ENCODE measurements at places on chromosomes 11 and 22. TPM values are rescaled to one million over a fixed set of nuclear protein-coding genes. Genes with fewer than 3 reads are reported as not detected.
A peak's percentile ranks its signal among the peaks of the same experiment; 100 is the strongest.

DNA sequence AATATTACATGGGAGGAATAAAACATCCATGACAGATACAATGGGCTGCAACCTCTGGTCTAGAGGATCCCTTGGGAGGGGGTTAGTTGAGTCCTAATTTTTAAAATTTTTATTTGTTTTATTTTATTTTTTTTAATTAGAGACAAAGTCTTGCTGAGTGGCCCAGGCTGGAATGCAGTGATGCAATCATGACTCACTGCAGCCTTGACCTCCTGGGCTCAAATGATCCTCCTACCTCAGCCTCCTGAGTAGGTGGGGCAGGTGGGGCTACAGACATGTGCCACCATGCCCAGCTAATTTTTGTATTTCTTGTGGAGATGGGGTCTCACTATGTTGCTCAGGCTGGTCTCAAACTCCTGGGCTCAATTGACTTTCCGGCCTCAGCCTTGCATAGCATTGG lies 43.1 kb downstream of the FDX1 start:
- DNase-seq = no peak

DNA sequence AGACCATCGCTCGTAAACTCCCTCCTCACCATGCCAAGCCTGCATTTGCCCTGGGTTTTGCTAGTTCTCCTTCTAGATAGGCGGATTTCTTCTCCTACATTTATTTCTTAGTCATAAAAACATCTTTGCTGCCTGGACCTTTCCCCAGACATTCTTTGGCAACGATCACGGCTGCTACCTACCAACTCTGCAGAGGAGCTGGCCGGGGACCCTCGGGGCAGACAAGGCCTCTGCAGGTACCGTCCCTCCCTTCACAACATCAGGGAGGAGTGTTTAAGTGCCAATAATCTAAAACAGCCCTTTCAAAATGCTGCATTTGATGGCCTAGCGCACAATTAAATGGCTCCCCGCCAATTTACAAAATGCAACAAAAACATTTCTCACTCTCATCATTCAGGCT lies 34.4 kb downstream of the BRD1 start:
- DNase-seq = no peak

- DNase-seq = no peak
Observed at GRCh38 chr11:34911676-34912075, 4.5 kb downstream of the APIP start.

DNA sequence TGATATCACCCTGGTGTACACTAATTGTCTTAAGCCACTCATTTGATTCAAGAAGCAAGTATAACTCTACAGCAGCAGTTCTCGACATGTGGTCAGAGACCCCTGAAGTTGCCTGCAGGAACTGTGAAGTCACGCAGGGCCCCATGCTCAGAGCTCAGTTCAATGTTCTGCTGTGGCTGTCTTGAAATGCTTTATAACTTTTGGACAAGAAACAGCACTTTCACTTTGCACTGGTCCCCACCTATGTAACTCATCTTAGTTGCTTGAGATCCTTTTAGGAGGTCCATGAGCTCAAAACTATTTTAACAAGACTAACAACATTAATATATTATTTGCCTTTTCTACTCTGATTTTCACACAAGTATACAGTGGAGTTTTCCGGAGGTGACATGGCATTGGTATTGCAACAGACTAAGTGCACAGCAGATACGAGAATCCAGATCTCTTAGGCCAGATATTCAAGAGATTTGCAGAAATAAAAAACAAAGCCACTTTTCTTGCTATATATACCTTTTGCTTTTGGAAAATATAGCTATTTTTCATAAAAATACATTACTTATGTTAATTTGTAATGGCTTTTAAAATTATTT lies 64.8 kb downstream of the PRR5L start:
- DNase-seq = no peak

GRCh38 chr11:6354651-6355485 lies 34.6 kb upstream of the CAVIN3 start:
- DNase-seq = no peak

DNA sequence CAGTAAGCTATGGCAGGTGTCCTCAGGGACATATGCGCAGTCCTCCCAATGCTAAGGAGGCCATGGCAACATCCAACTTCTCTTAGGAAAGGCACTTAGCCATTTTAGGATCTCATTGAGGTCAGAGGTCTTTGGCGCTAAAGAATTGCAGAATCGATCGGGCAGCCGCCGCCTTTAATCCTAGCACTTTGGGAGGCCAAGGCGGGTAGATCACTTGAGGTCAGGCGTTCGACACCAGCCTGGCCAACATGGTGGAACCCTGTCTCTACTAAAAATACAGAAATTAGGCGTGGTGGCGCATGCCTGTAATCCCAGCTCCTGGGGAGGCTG lies 1.2 kb upstream of the CHID1 start:
- no peak for DNase-seq

DNA sequence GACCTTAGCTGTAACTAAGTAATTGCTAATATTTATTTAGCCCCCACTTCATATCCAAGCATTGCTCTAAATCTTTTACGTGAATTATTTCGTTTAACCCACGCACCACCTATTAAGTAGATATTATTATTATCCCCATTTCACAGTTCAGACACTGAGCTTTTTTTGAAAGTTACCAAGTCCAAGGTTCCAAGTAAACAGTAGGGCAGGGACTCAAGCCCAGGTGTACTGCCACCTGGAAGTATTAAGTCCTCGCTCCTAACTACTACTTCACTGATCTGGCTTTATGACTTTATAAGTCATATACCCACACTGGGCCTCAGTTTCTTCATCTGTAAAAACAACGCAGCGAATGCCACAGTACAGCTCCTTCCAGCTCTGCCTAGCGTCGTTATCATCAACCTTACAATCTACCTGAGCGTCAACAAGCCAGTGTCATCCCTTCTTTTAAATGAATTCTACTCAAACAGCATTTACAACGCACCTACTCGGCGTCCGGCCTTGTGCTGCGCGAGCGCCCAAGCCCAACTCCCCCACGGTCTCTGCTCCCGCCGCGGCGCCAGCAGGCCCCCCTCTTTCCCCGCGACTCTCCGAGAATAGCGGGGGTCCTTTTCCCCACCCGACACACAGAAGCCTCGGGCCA lies 624 bp downstream of the TMEM41B start:
- no peak for DNase-seq

SCT gene
- not detected for total RNA-seq

GRCh38 chr11:76512851-76513653 lies 68.2 kb downstream of the EMSY start:
- DNase-seq = no peak

CNIH2 gene
- total RNA-seq = 0.22 TPM

CREB3L1 gene
- 8.6 TPM for total RNA-seq

DNA sequence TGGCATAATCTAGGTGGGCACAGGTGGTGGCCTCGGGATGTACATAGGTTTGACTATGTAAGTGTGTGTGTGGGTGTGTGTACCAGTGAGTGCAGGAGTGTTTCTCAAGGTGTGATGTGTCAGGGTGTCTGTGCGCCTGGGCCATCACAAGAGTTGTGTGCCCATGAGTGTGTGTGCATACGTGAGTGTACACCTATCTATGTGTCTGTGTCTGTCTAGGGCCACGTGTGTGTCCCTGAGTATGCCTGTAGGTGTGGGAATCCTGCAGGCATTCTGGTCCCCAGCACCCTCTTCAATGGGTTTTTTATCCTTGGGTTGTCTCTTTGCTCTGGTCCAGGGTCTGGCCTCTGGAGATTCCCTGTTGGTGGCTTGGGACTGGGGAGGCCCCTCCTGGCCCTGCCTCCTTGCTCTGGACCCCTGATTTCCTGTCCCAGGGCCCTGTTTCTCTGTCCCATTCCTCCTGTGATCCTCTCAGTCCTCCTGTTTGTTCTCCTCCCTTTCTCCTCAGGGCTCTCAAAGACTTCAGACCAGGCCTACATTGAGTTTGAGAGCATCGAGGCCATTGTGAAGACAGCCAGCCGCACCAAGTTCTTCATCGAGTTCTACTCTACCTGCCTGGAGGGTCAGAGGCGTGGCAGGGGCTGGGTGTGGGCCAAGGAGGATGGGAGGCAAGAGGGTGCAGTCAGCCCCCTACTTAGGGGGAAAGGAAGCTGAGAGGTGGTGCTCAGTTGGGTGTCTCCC lies 9.4 kb downstream of the INPPL1 start:
- DNase-seq = no peak

DNA sequence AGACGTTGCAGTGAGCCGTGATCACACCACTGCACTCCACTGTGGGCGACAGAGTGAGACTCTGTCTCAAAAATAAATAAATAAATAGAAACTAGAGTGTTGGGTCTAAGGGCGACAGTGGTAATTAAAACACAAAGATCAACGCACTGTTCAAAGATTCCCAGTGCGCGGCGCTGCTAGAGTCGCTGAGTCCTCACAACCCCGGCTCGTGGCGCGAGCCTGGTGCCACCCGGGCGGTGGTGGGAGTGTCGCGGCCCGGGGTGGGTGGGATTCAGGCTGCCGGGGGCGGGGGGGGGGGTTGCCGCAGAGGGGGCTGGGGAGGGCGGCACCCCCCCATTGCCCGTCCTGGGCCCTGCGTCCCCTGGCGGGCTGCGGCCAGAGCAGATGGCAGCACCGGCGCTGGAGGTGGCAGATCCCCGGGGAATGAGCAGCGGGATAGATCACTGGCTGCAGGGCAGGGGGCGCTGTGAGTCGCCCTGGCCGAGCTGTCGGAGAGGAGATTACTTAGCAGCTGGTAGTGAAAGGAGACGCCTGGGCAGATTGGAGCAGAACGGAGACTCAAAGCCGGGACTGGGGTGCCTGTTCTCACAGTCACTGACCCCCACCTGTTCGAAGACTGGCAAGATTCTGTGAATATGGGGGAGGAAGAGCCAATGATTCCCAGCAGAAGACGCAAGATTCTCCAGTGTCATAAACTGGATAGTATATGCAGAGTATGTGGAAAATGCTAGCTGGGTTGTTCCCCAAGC lies 30.2 kb upstream of the APOBEC3A start:
- peak; percentile 93 for DNase-seq

DNA sequence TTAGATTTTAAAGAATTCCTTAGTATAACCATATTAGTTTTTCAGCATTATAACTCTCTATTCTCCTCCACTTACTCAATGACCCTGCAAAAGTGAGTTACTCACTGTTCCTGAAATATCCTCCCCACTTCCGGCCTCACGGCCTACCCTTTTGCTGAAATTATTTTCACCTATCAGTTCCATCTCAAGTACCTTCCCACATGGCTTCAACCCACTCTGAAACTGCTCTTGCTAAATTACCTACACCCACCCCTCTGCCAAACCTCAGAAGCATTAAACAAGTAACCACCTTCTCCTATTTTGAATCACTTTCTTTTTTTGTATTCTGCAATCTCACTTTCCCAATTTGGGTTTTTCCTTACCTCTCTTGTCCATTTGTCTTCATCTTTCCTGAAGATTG lies 37.7 kb downstream of the OR5P2 start:
- DNase-seq = no peak
